Activated CD8-positive, alpha-beta memory T cell treated with anti-CD3 and anti-CD28 coated beads, Interleukin-2, amount 50 U/mL, for 4 hours (primary cell): ENCODE measurements at places on chromosomes 2 and 18.

DNA sequence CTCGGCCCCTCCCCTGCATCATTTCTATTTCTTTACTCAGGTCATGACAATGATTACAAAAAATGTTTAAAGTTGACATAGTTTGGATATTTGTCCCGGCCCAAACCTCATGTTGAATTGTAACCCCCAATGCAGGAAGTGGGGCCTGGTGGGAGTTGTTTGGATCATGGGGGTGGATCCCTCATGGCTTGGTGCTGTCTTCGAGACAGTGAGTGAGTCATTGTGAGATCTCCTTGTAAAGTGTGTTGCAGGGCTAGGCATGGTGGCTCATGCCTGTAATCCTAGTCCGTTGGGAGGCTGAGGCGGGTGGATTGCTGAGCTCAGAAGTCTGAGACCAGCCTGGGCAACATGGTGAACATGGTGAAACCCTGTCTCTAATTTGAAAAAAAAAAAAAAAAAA lies 9.2 kb upstream of the MAP4K4 start:
- no peak for DNase-seq

DNA sequence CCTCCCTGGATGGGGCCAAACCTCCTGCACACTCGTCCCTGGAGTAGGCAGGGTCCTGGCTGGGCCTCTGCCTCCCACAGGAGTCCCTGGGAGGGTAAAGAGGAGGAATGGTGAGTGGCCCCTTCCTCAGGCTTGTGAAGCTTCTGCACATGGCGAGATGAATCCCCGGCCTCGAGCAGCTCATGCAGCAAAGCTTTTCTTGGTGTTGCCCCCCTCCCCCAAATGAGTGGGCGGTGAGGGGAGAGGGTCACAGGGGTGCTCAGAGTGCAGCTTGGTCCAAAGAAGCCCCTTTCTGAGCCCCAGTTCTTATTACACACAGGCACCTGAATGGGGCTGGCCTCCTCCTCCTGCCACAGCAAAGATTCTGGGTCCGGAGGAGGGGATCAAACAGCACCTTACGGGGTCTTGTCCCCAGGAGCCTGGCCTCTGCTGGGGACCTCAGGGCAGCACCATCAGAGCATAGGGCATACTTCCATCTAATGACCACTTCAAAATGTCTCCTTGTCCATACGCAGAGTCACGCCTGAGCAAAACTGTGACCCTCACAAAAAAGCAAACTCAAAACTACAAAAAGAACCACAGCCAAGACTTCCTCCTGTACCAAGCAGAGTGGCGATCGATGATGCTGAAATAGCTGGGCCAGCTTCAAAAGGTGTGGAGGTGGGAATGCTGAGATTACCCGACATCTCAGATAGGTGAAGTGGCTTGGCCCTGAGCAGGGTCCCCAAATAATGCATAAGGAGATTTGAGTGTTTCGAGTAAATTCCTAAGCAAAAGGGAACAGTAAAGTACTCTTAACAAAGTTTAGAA lies 148.4 kb upstream of the TWIST2 start:
- DNase-seq: no peak

GRCh38 chr2:64196963-64197362 lies 52.7 kb upstream of the PELI1 start:
- DNase-seq: no peak

GRCh38 chr2:45280794-45281193 lies 271.5 kb upstream of the SIX2 start:
- DNase-seq: no peak

GRCh38 chr2:102294802-102295489 lies 16.4 kb upstream of the IL1RL1 start:
- DNase-seq: no peak

- DNase-seq: no peak
Observed at GRCh38 chr18:79513381-79514081, 117.8 kb downstream of the NFATC1 start.

- no peak for DNase-seq
Observed at GRCh38 chr18:13444430-13445240, 226.1 kb downstream of the LDLRAD4 start.

- no peak for DNase-seq
Observed at GRCh38 chr2:218444692-218445357, 25.9 kb downstream of the VIL1 start.
